GM04503 (cell line): ENCODE measurements at places on chromosomes 5 and 9.

DNA sequence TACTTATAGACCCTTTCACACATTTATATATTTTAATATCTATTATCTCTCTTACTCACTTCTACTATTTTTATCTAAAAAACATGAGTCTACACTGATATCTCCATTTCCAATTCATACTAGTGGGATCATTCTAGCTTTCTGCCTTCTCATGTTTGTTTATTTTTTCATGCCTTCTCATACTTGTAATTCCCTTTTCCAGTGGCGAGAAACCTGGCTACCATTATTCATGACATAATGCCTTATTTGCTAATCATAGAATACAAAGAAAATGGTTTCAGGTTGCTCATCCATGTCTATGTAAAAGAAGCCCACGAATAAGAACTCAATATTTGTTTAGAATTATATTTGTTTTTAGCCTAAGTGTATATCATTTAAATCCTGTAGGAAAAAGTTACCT lies 232.7 kb upstream of the ACTBL2 start:
- DNase-seq: no peak

GRCh38 chr5:9537223-9538141 lies 8.4 kb downstream of the SEMA5A start:
- DNase-seq: no peak

DNA sequence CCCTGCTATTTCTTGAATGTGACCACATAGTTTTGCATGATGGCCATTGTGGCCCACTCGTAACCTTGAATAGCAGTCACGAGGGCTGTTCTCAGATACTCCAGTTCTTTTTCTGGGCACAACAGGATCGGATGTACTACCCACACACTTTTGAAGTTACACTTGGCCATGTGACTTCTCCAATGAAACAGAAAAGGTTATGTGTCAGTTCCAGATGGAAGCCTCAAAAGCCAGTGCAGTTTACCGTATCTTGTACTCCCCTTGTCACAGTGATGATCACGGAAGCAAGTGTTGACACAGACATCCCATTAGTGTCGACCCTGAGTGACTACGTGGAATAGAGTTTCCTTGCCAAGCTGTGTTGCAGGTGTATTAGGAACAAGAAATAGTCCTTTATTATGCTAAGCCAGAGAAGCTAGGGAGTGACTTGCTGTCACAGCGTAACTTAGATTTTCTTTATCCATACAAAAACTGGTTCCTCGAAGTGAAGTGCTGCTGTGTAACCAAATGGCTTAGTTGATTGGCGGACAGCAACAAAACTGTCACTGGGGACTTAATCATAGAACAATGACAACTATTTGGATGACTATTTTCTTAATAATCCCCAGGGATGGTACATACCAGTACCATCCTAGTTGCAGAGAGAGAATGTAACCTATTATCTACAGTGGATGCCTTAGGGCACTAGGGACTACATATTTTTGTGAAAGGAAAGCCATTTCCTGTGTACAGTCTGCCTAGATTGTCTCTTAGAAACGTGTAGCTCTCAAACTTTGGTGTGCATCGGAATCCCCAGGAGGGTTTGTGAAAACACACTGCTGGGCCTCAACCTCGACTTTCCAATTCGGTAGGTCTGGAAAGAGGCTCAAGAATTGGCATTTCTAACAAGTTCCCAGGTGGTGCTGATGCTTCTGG lies 90.1 kb upstream of the DMRT1 start:
- peak; percentile 39 for DNase-seq

GRCh38 chr9:79884546-79884945 lies 312.8 kb downstream of the TLE4 start:
- no peak for DNase-seq

GRCh38 chr9:119365291-119366027 lies 3.8 kb downstream of the BRINP1 start:
- DNase-seq: no peak

DNA sequence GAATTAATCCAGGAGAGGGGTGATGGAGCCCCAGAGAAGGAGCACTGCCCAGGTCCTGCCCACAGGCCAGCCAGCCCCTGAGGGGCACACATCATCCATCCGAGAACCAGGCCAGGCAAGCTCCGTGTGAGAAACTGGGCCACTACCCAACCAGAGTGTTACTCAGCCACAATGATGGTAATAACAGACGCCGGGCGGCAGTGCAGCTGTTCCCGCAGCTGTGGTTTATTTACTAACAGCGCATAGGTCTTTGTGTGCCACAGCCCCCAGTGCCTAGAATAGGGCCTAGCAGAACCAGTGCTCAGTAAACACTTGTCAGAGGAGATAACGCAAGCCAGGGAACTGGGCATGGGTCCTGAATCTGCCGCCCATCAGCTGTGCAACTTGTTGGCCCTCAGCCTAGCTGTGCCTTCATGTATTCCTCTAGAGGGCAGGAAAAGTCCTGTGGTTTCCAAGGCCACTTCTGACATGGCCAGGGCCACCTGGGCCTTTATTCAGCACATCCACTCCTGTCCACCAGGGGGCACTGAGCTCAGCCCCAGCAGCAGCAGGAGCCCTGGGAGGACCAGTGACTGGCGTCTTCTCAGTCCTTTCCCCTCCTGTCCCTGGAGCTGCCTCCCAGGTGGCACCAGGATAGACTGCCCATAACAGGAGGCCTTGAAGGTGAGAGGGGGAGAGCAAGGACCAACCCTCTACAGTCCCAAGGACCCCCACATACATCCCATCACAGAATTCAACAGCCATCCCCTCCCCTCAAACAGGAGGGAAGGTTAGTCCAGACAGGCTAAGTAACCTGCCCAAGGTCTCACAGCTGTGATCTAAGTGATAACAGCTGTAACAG lies 2.1 kb downstream of the MXD3 start:
- no peak for DNase-seq
